Activated CD4-positive, alpha-beta T cell treated with anti-CD3 and anti-CD28 coated beads, Interleukin-2, Interleukin-4, amounts not matched to agents 100 ng/mL and 50 ng/mL, durations not matched to agents 16 hours and 8 hours (primary cell): ENCODE measurements at places on chromosomes 7 and 10.

- no peak for DNase-seq
These were observed 1214.7 kb downstream of the SORCS3 start for GRCh38 chr10:105855791-105856190.

DNA sequence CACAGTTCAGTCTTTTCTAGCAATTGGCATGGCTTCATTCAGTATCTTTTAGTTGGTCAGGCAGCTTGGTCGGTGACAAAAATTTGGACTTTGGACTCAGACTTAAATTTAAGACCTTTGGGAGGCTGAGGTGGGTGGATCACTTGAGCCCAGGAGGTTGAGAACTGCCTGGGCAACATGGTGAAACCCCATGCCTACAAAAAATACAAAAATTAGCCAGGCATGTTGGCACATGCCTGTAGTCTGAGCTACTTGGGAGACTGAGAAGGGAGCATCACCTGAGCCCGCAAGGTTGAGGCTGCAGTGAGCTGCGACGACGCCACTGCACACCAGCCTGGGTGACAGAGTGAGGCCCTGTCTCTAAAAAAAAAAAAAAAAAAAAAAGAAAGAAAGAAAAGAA is 19.5 kb upstream of the ITPRID1 start:
- no peak for DNase-seq

DNA sequence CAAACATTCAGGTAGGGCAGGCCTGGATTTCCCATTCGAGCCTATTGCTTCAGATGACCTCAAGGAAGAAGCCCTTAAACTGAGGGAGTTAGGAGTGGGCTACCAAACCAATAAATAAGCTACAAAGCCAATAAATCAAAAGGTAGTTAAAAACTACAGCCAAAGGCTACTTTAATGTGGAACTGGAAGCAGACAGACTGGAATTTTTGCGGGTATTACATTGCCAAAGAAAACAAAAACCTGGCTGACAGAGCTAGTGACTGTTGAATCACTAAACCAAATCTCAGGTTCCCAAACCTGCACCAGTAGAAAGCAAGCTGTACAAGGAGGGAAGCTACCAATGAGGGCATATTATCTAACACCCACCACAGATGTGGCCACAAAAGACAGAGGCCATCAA is 315.6 kb downstream of the GRM8 start:
- DNase-seq: no peak

- no peak for DNase-seq
These were observed 13.6 kb downstream of the CPA1 start for GRCh38 chr7:130393841-130394411.

DNA sequence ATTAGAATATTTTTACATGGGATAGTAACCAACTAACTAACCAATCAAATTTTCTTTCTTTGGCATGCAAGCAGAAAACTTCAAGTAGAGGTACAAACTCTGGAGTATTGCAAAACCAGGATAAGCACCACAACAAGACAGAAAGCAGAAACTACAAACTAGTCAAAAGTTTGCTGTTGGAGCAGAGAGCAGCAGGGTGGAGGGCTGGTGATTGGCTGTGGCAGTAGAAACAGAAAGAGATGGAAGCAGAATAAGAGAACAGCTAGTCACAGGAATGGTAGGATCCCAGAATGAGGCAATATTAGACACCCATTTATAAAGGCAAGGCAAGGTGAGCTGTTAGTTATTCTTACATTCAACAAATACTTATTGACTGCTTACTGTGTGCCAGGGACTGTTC is 6.8 kb upstream of the MACC1 start:
- DNase-seq: no peak

GRCh38 chr10:100148353-100149211 is 37.2 kb downstream of the ERLIN1 start:
- DNase-seq: peak; percentile 38

DNA sequence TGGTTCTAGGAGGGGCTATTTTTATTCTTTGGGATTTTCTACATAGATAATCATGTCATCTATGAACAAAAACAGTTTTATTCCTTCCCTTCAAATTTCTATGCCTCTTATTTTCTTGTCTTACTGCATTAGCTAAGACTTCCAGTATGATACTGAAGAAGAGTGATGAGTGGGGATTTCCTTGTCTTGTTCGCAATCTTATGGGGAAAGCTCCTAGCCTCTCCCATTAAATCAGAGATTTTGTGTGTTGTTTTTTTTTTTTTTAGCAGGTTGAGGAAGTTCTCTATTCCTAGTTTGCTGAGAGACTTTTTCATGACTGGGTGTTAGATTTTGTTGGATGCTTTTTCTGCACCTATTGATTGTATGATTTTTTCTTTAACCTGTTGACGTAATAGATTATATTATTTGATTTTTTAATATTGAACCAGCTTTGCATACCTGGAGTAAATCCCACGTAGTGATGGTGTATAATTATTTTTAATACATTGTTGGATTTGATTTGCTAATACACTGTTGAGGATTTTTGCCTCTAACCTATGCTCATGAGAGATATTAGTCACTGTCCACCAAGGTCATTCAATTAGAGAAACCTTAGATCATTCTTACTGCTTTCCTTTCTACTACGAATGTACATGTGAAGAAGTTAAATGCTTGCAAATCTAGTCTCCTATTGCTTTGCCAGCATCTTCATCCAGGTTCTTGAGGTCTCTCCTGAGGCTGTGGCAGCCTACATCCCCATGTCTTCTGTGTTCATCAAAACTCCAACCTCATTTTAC is 6.5 kb downstream of the ATP5F1C start:
- DNase-seq: no peak

DNA sequence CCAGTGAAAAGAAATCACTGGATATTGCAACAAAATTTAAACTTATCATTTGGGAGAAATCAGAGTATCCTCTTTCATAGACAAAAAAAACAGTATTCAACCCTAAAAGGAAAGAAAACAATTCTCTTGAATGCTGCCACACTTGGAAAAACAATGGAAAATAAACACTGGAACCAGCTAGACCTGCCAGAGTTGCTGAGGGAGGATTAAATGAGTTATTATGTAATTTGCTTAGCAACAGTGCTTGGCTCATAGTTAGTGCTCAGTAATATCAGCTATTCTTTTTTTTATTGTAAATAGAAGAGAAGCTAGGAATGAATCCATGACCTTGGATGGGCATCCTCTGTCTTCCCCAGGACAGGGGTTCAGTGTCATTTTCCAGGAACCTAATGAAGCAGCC is 11.0 kb upstream of the ZNF273 start:
- DNase-seq: no peak

GRCh38 chr7:41465571-41465970 is 237.3 kb downstream of the INHBA start:
- no peak for DNase-seq

DNA sequence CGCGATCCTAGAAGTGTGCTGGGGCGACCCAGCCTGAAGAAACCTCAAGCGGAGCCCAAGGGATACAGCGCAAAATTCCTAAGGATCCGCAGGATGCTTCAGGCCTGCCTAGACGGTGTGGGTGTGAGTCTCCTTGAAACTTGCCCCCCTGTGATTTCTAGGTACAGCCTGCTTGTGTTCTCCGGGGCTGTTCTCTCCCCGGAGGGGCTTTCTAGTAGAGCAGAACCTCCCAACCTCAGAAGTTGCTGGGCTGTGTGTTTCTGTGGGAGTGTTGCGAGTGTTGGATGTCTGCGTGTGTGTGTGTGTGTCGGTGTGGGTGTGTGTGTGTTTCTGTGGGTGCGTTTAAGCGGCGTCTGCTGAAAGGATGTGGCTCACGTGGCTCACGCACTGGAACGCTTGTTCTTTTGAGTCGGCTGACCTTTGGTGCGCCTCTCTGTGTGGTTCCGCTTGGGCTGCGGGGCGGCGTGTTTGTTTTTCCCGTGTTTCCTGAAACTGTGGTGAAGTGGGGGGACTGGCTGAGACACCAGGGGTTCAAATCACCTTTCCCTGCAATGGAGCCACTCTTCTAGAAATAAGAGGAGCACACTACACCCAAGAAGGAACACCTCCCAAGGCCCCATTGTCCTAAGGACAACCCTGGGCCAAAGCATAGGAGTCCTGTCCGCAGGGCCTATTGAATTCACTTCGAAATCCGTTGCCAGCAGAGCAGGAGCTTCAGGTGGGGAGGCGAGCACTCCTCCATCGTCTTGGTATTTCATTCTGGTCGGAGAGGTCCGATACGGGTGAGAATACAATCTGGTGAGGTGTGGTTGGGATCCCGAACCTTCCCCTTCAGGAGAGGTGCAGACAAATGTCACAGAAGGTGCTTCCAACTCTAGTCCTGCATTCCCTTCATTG is 25.1 kb upstream of the ZNF273 start:
- DNase-seq: no peak

DNA sequence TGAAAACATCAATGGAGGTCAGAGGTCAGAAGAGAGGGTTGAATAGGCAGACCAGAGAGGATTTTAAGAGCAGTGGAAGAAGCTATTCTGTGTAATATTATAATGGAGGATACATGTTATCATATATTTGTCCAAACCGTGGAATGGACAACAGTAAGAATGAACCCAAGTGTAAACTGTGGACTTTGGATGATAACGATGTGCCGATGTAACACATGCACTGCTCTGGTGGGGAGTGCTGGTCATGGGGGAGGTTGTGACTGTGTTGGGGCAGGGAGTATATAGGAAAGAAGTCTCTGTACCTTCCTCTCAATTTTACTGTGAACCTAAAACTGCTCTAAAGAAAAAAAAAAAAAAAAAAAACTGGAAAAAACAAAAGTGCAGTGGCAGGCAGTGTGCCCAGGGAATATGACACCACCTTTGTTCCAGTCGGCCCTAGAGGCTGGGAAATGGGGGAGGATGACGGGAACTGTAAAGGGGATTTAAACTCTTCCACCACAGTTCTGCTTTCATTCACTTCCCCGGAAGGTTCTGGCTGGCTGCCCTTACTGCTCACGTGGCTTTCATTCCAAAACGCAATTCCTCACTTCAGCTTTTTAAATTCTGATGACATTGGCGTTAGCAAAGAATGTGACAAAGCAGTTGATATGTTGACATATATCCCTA is 113.7 kb upstream of the ANKRD1 start:
- DNase-seq: no peak

DNA sequence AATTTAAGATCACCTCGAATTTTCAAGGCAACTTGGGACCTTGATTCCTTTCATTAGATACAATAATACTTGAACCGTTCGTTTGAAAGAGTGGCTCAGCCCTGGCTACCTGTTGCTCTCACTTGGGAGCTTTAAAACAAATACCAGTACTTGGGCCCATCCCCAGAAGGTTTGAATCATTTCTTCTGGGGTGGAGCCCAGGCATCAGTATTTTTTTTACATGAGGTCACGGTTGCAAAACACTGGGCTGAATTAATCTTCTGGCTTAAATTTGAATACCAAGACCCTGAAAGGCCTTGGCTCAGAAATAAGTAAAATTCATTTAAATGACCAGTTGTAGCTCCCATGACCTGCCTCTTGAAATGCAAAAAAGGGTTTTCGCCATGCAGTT is 214.9 kb downstream of the CREB5 start:
- no peak for DNase-seq

DNA sequence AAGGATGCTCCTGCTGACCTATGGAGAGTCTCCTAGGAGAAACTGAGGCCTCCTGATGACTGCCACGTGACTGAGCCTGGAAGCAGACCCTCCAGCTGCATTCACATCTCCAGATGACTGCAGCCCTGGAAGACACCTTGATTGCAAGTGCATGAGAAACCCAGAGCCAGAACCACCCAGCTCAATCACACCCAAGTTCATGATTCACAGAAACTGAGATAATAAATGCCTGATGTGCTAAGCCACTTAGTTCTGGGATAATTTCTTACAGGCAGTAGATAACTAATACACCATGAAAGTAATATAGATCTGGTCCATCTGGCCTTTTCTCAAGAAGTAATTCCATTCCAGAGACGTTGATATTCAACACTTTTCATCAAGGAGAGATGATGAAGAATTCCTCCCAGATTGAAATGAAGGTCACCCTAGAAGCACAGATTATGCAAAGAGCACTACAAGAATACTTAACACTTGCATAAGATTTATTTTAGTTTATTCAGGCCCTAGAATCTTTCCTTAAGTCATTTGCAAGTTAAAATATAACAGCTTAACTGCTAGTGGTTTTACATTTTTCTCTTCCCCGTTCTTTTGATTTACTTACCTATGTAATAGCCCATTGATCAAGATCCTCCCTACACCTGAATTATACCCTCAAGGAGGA is 208.2 kb upstream of the INHBA start:
- no peak for DNase-seq

- DNase-seq: no peak
These were observed 606.0 kb downstream of the INHBA start for GRCh38 chr7:41096917-41097316.

DNA sequence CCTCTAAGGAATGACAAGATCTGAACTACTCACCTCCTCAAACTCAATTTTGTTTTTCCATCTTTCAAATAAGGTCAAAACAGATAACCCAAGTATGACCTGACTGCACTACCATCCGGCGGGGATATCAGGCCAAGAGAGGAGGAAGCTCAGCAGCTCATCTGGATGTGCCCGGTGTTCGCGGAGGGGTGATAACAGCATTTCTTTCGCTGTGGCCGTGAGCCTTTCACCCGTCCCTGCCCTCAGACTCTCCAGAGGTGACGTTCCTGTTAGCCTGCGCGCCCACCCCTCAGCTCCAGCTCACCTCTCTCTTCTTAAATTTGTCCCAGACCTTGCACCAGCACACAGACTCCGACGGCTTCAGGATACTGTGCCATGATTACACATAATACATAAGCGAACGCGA is 526 bp downstream of the ZNF248 start:
- DNase-seq: peak; percentile 17

DNA sequence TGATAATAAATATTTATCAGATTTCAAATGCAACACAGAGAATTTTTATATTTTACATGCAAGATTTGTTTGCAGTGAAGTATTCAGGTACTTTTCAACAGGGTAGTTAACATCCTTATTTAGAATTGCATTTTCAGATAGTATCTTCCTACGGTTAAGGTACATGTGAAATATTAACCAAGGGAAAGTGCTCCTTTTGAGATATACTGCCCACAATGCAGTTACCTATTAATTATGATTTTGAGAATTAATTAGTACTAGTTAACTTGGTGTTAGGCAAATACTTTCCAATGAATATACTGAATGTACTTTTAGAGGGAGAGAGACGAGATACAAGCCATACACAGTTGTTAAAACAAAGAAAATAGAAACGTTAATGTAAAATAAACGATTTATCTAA is 206.2 kb upstream of the YAE1 start:
- DNase-seq: no peak

DNA sequence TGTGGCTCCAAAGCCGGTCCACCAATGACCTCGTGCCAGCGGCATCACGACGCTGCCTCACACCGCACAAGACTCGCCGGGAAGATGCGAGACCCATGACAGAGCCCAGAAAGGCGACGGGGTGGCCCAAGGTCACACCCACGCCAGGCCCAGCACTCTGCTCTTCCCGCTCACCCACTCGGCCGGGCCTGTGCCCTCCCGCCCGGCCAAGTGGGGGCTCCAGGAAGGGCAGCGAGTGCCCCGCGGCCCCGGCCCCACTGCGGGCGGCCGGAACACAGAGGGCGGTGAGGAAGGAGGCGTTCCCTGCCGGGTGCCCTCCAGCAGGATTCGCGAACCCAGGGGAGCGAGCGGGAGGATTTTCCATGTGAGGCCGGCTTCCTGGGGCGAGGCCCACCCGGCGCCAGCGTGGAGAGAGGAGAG is 56.3 kb downstream of the PDGFA start:
- no peak for DNase-seq
